ENCODE measurements at places on chromosomes 11 and 22.

- DNase-seq: no peak
Observed at GRCh38 chr11:122334546-122335339, 218.7 kb upstream of the BLID start.

DNA sequence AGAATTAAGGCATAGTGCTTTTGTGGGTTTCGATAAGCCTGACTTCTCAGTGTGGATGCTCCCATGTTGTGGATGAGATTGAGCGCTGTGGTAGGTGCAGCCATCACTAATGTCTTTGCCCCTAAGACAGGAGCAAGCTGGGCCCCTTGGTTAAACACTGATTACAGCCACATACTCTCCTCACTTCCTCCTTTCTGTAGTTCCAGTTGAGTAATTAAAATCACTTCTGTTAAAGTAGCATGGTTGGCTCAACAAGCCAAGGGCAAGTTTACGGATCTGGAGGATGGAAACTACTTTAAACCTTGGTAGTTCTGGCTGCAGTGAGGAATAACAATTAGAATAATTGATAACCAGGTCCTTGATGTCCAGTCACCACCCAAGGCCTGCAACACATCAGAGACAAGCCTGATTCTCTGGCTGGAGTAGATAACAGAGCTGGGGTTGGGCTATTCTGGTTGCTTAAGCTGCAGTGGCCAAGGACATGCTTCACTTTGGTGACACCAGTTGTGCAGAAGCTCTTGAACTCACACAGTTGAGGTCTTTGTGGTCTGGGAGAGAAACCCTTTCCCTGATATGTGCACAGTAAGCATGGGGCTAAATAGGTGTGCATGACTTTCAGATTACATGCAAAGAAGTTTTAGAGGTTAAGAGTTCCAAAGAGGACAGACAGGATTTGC is 81.3 kb downstream of the KIRREL3 start:
- DNase-seq: no peak

DNA sequence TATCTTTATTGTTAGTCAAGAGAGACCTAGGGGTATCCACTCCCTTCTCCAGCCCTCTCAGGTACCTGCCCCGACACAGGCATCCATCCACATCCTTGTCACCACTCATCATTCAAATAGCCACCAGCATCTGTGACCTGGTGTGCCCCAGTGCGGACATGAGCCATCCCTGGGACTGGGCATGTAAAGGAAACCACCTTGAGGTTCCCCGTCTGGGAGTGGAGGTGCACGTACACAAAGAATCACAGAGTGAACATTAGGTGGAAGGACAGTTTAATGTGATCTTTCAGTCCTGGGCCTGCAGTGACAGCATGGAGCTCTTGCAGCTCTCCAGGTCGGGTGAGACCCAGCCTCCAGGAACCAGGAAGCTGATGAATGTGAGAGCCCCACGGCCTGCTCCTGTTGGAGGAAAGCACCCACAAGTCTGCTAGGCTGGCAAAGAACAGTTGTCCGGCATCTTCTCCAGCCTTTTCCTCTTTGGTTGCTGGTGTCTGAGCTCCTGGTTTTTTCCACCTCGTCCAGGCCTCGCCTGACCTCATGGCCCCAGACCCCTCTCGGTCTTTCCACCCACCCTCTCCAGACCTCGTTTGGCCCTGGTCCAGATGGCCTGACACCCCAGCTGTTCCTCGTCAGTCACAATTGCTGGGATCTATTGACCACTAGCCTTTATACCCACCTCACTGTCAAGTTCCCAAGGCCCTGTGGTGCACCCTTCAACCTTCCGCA is 16.5 kb downstream of the PSMD13 start:
- DNase-seq: no peak

- DNase-seq: no peak
Observed at GRCh38 chr11:40759341-40759740, 700.1 kb downstream of the LRRC4C start.

DNA sequence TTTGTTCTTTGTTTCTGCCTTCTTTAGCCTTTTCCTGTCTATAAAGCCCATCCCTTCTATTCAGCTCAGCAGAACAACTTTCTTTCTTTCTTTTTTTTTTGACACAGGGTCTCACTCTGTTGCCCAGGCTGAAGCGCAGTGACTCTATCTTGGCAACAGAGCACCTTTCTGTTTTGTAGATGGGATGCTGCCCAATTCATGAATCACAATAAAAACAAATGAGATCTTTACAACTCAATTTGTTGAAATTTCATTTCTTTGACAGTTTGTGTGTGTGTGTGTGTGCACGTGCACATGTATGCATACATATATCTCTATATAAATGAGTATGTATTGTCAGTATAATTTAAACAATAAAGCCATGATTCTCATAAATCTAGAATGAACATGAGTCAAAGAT is 25.5 kb downstream of the TSPAN18 start:
- no peak for DNase-seq

GRCh38 chr11:2122907-2123627 is 16.1 kb downstream of the IGF2 start:
- no peak for DNase-seq

- DNase-seq: no peak
Observed at GRCh38 chr11:27718863-27719545, 18.7 kb upstream of the BDNF start.

All from germinal center (tissue), 1 donor.